K562 (cell line): ENCODE measurements at places on chromosomes 5 and 9. TPM values are rescaled to one million over a fixed set of nuclear protein-coding genes. Genes with fewer than 3 reads are reported as not detected.

Gene SPINK5
- total RNA-seq = 0.29 TPM in 2 replicates

Gene SPINK7
- total RNA-seq = not detected in 2 replicates

Gene BTNL8
- total RNA-seq = 0.13 TPM in 1 of 2 replicates, not detected in the other

Gene CCDC171
- 0.22 and 0.27 TPM in 2 replicates for total RNA-seq

Gene NMRK1
- total RNA-seq = 2.8 and 3.0 TPM in 2 replicates

Gene TNIP1
- 41.0 and 42.6 TPM in 2 replicates for total RNA-seq

Gene PTGER4
- 0.11 and 0.31 TPM in 2 replicates for total RNA-seq

Gene C9orf43
- total RNA-seq = 0.27 and 0.63 TPM in 2 replicates

Gene FRMPD1
- total RNA-seq = not detected in 2 replicates

Gene RAB14
- 41.8 and 48.4 TPM in 2 replicates for total RNA-seq

Gene ENG
- total RNA-seq = 0.40 and 0.51 TPM in 2 replicates

Gene ACTBL2
- total RNA-seq = not detected in 2 replicates

Gene FAM163B
- not detected in 2 replicates for total RNA-seq

Gene TIMD4
- not detected in 2 replicates for total RNA-seq

Gene ARL14EPL
- total RNA-seq = 0.09 and 0.20 TPM in 2 replicates

Gene WNK2
- 3.3 TPM in 2 replicates for total RNA-seq

Gene FIBCD1
- 0.71 and 1.5 TPM in 2 replicates for total RNA-seq

Gene JAKMIP2
- total RNA-seq = not detected in 2 replicates

Gene MARVELD2
- 0.09 and 0.13 TPM in 2 replicates for total RNA-seq

Gene FAM13B
- 14.9 and 15.1 TPM in 2 replicates for total RNA-seq

Gene BHMT
- total RNA-seq = 0.16 TPM in 1 of 2 replicates, not detected in the other

Gene PKN3
- total RNA-seq = 40.3 and 41.3 TPM in 2 replicates

Gene OR1J2
- total RNA-seq = not detected in 2 replicates

Gene AGXT2
- not detected in 2 replicates for total RNA-seq
